Vagina (tissue), 2 donors: ENCODE measurements at places on chromosomes 6 and 20.

DNA sequence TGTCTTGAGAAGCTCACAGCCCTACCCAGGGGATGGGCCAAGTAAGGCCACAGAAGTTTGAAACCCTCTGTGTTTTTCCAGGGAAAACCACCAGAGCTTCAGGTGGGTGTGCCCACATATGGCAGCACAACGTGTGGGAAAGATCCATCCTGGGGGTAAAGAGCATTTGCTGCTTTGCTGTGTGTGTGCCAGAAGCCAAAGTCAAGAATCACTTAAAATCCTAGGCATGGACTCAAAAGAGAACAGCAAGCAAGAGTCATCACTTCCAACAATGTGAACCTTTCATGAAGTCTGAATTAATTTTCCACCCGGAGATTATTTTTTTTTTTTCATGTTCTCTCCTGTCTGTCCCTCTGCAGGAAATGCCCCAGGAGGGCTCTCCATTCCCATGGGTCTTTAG is 308.2 kb upstream of the SGK1 start:
- DNase-seq = no peak

DNA sequence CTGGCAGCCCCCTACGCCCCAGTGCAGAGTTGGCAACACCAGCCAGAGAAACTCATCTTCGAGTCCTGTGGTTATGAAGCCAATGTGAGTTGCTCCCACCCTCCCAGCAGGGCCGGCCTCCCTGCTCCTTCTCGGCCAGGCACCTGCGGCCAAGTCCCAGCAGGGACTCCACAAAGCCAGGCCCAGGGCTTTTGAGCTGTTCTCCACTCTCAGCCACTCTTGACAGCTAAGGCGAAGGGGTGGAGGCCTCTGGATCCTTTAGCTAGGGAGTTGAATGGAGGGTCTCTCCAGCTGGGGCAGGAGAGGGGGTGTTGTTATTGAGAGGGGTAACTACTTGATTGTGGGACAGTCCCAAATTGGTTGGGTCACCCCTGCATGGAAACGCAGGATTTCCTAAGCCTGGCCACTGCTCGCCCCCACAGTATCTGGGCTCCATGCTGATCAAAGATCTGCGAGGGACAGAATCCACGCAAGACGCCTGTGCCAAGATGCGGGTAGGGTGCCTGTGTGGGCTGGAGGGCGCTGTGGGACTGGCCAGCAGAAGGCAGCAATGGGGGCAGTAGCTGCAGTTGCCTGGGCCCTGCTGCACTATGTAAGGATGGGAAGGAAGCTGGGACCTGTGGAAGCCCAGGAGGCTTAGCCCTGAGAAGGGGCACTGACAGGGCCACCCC is 58.3 kb downstream of the TCP11 start:
- no peak for DNase-seq

GRCh38 chr20:63532449-63532971 is 4.7 kb downstream of the PTK6 start:
- DNase-seq = no peak

GRCh38 chr6:79070206-79070825 is 7.7 kb downstream of the PHIP start:
- no peak for DNase-seq

GRCh38 chr6:133358574-133359150 is 117.5 kb downstream of the EYA4 start:
- no peak for DNase-seq
